ENCODE measurements at places on chromosomes 2 and 18. TPM values are rescaled to one million over a fixed set of nuclear protein-coding genes. Genes with fewer than 3 reads are reported as not detected.

GRCh38 chr2:8729939-8730338, 48.1 kb downstream of the ID2 start:
- peaks cover 38% of the 10 kb centered on the region for H3K36me3 ChIP-seq
- H3K4me3 ChIP-seq: no peak overlapping the region
- H3K4me1 ChIP-seq: no peaks in the 10 kb centered on the region
- DNase-seq: no peak
- no peaks in the 10 kb centered on the region for H3K27me3 ChIP-seq

GRCh38 chr2:129793431-129793902, 186.0 kb upstream of the RAB6C start:
- H3K4me1 ChIP-seq: no peaks in the 10 kb centered on the region
- no peaks in the 10 kb centered on the region for H3K36me3 ChIP-seq
- no peak overlapping the region for H3K4me3 ChIP-seq
- H3K27ac ChIP-seq: no peak overlapping the region

GRCh38 chr2:144645083-144645778, 125.3 kb upstream of the ZEB2 start:
- no peak overlapping the region for H3K4me3 ChIP-seq
- no peaks in the 10 kb centered on the region for H3K4me1 ChIP-seq
- H3K27ac ChIP-seq: no peak overlapping the region

DNA sequence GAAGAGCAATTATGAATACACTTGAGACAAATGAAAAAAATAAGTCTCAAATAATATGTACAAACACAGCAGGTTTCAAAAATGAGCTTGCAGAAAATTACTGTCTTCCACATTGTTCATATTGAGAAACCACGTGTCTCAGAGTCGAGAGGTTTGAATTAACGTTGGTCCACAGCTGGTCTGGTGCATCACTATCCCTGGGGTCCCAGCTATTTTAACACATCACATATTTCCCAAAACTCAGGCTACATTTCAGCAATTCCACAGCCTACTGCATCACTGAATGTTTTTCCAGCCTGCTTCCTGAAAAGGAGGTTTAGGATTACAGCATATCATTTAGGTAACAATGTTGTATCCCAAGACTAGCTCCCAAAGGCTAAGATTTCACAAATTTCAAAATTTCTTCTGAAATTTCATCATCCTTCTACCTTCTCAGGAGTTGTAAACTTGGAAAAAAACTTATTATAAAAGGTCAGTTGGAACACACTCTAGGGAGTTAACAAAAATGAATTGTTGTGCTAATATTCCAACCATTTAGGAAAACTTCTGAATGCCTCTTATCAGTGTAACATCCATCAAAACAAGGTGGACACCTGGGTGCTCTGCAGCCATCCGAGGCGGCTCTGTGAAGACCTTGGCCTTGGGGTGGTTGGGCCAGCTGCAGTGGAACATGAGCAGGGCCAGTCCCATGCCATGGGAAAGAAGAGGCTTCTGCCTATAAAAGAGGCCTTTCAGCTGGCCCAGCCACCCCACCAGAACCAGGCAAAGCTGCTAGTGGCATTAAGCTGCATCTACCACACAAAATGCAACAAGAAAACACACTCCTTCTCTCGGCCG, 198.1 kb upstream of the RBBP8 start:
- H3K27ac ChIP-seq: no peak overlapping the region
- no peak overlapping the region for H3K4me3 ChIP-seq
- DNase-seq: no peak

- H3K4me1 ChIP-seq: no peaks in the 10 kb centered on the region
- H3K36me3 ChIP-seq: no peaks in the 10 kb centered on the region
- no peaks in the 10 kb centered on the region for H3K27me3 ChIP-seq
- no peak overlapping the region for H3K27ac ChIP-seq
- H3K4me3 ChIP-seq: no peak overlapping the region
These were observed 26.9 kb downstream of the EML4 start for GRCh38 chr2:42196070-42196402.

- H3K4me1 ChIP-seq: peaks cover 10% of the 10 kb centered on the region
- no peak overlapping the region for H3K27ac ChIP-seq
- H3K36me3 ChIP-seq: no peaks in the 10 kb centered on the region
- no peak overlapping the region for H3K4me3 ChIP-seq
- DNase-seq: no peak
These were observed 94.3 kb downstream of the ASB1 start for GRCh38 chr2:238521002-238521401.

GRCh38 chr18:2895391-2895790, 48.6 kb downstream of the EMILIN2 start:
- H3K27me3 ChIP-seq: no peaks in the 10 kb centered on the region
- no peaks in the 10 kb centered on the region for H3K36me3 ChIP-seq
- H3K4me3 ChIP-seq: no peak overlapping the region
- DNase-seq: peak; percentile 55

DNA sequence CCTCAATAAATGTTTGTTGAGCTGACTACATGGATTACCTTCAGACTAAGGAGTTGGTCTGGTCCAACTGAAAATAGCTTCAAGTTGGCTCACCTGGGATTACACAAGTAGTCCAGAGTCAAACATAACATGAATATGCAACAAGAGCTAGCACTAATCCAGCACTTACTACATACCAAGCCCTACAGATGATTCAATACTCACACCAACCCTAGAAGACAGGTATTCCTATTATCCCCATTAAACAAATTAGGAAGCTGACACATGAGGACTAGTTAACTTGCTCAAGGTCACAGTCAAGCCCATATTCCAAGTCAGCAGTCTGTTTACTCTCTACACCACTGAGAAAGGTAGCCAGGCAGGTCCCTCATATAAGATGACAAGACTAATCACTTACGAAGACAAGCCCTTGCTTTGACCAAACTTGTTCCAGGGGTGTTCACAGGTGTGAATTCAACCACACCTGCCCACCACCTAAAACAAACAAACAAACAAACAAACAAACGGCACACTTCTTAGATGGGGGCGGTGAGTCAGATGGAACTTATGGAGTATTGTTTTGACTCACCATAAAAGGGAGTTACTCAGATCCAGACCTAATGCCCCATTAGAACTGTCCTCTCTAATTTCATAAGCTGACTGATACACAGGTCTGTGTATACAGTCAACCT, 29.1 kb downstream of the TMEM131 start:
- H3K36me3 ChIP-seq: no peaks in the 10 kb centered on the region
- no peaks in the 10 kb centered on the region for H3K27me3 ChIP-seq
- no peak for DNase-seq
- H3K4me1 ChIP-seq: peaks cover 54% of the 10 kb centered on the region

DSC1 gene
- total RNA-seq: not detected

DNA sequence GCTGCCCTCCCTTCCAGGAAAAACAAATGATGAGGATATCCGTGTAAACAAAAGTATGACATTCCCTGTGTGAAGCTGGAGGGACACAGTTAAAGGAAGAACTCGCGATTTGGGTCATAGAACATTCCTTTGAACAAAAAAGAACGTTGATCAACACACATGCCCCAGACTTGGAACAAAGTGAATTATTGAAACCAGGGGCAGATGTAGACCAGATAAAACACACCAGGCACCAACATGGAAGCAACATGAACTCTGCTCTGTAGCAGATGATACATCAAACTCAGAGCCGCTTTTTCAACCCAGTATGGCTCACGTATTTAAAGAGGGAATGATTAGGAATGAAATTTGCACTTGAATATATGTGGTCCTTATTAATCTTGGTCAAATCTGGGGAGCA, 206.5 kb downstream of the TMEM182 start:
- no peak overlapping the region for H3K4me3 ChIP-seq
- no peak for DNase-seq
- H3K27ac ChIP-seq: no peak overlapping the region
- H3K4me1 ChIP-seq: no peaks in the 10 kb centered on the region
- no peaks in the 10 kb centered on the region for H3K36me3 ChIP-seq

CRYGD gene
- total RNA-seq: not detected

DNA sequence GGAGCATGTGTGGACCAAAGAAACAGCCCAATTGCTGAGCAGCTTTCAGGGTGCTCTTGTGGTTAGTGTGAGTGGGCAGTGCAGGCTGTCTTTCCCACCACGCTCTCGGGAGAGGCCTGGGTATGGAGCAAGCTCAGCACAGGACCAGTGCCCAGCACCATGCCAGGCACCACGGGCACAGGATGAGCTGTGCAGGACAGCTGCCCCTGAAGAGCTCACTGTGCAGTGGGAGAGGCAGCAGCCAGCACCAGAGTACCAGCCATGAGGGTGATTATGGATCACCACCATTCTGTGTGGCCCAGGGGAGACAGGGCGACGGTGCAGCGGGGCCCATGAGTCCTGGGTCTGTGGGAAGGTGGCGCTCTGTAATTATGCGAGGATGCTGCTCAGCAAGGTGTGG, 29.7 kb upstream of the FAHD2A start:
- H3K4me3 ChIP-seq: no peak overlapping the region
- peaks cover 6% of the 10 kb centered on the region for H3K36me3 ChIP-seq
- peak; percentile 36 for DNase-seq
- no peaks in the 10 kb centered on the region for H3K4me1 ChIP-seq
- no peaks in the 10 kb centered on the region for H3K27me3 ChIP-seq

GRCh38 chr18:8046441-8046840, 479.3 kb downstream of the PTPRM start:
- no peaks in the 10 kb centered on the region for H3K27me3 ChIP-seq
- H3K36me3 ChIP-seq: no peaks in the 10 kb centered on the region
- DNase-seq: no peak
- H3K27ac ChIP-seq: no peak overlapping the region

GPR55 gene
- total RNA-seq: not detected

CFAP210 gene
- not detected for total RNA-seq

OSR1 gene
- total RNA-seq: 22.8 TPM

DNA sequence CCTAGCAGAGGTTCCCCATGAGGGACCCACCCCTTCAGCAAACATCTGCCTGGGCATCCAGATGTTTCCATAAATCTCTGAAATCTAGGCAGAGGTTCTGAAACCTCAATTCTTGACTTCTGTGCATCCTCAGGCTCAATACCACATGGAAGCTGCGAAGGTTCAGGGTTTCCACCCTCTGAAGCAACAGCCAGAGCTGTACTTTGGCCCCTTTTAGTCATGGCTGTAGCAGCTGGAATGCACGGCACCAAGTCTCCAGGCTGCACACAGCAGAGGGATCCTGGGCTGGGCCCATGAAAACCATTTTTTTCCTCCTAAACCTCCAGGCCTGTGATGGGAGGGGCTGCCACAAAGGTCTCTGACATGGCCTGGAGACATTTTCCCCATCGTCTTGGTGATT, 93.0 kb upstream of the FIGN start:
- no peaks in the 10 kb centered on the region for H3K36me3 ChIP-seq
- H3K4me1 ChIP-seq: peaks cover 6% of the 10 kb centered on the region
- H3K27ac ChIP-seq: no peak overlapping the region
- no peaks in the 10 kb centered on the region for H3K27me3 ChIP-seq
- H3K4me3 ChIP-seq: no peak overlapping the region

DNA sequence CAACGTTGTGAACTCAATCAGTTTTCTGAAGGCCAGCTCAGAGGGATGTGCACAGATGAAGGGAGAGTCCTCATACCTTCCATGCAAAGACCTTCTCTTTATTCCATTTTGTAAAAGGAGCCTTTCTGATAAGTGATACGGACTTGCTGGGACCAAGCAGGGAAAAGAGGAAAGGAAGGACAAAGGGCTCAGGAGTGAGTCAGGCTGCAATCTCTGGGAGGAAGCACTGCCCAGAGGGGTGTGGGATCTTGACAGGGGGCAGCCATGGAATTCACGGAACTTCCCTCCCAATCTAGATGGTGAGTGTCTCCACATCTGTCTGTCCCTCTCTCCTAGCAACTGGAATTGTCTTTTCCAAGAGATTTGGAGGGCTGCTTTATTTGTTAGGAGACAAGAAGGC, 281.4 kb upstream of the CELF4 start:
- no peak overlapping the region for H3K27ac ChIP-seq
- H3K36me3 ChIP-seq: no peaks in the 10 kb centered on the region
- DNase-seq: no peak
- no peaks in the 10 kb centered on the region for H3K27me3 ChIP-seq
- H3K4me3 ChIP-seq: no peak overlapping the region

CFAP65 gene
- total RNA-seq: not detected

- H3K27me3 ChIP-seq: no peaks in the 10 kb centered on the region
- DNase-seq: no peak
These were observed 40.6 kb downstream of the B3GNT2 start for GRCh38 chr2:62236499-62236898.

- H3K4me1 ChIP-seq: no peaks in the 10 kb centered on the region
- no peak for DNase-seq
- no peak overlapping the region for H3K27ac ChIP-seq
- no peak overlapping the region for H3K4me3 ChIP-seq
- H3K27me3 ChIP-seq: no peaks in the 10 kb centered on the region
- H3K36me3 ChIP-seq: no peaks in the 10 kb centered on the region
These were observed 164.2 kb upstream of the CAPN13 start for GRCh38 chr2:30971231-30972025.
